ENCODE measurements at places on chromosomes 6 and 20.

DNA sequence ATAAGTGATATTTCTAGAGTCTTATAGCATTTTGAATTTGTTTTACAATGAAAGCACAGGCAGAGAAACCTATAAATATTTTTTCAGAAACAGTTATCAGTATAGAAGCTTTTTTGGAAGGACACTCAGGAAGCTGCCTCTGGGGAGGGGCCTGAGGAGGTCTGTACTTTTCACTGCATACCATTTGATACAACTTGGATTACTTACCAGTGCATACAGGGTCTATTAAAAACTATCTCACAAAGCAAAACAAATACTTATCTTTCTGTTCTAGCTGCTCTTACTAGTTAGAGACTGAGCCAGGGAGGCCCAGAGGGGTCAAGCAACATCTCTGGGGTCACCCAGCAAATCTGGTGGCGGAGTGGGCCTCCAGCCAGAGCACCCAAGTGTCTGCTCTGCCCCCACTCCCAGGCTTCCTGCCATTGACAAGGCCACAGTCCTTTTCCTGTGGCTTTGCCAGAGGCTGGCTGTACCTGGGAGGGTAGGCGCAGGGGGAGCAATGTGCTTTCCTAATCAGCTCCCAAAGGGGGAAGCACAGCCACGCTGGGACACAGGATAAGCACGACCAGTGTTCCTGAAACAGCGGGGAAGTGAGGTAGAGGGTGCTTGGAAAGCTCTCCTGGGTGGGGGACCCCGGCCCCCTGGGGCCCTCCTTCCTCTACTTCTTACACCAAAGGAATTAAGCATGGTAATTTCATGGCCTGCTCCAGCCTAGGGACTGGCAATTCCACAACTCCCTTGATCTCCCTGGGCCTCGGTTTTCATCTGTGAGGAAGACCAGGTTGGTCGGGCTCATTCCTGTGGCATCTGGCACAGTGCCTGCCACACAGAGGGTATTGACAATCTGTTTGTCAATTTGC lies 7.8 kb downstream of the TCF15 start:
- DNase-seq: no peak

- no peak for DNase-seq
Measured at GRCh38 chr20:5002077-5002413, 735 bp upstream of the SLC23A2 start.

DNA sequence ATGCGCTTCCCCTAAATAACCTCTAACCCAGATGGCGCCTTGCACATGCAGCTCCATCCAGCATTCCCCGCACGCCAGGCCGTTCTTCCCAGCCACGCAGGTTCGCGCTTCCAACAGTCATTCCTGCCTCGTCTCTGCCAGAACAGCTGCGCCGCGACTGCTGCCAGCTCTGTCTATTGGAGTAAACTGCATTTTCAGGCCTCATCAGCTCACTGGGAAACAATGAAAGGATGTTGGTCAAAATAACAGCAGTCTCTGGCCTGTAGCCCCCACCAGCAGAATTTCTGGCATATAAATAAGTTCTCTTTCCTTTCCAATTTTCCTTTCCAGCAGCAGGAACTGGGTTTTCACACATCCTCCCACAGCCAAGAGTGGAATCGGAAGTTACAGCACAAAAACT lies 14.6 kb downstream of the NRSN1 start:
- no peak for DNase-seq

DNA sequence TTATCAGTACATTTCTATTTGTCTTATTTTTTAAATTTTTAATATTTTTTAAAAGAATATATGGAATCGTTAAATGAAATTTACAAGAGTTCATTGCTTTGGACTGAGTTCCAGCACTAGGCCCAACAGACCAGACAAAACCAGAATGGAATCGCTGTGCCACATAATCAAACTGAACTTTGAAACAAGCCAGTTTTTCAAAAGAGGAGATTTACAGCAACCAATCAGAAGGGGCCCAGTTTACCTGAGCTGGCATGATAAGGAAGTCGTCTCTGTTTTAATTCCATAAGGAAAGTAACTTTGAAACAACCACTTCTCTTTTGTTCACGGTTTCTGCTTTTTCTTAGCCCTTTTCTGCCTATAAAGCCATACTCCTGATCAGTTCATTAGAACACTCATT lies 293.6 kb upstream of the FLRT3 start:
- no peak for DNase-seq

- no peak for DNase-seq
Measured at GRCh38 chr20:51494241-51495110, 48.0 kb downstream of the NFATC2 start.

- DNase-seq: no peak
Measured at GRCh38 chr6:134680021-134680420, 269.9 kb downstream of the ALDH8A1 start.

- no peak for DNase-seq
Measured at GRCh38 chr6:25743868-25744267, 10.7 kb upstream of the SLC17A4 start.

Measured in RKO (cell line).